ENCODE measurements at places on chromosomes 2 and 18. TPM values are rescaled to one million over a fixed set of nuclear protein-coding genes. Genes with fewer than 3 reads are reported as not detected.

- DNase-seq = no peak
- H3K27ac ChIP-seq = no peak overlapping the region
Measured at GRCh38 chr2:172806493-172806892, 70.8 kb downstream of the RAPGEF4 start.

- no peaks in the 10 kb centered on the region for H3K27me3 ChIP-seq
- no peaks in the 10 kb centered on the region for H3K36me3 ChIP-seq
- DNase-seq = no peak
Measured at GRCh38 chr2:181458871-181459270, 1.7 kb downstream of the ITGA4 start.

GRCh38 chr2:220191031-220191430, 563.6 kb downstream of the SLC4A3 start:
- DNase-seq = no peak
- no peak overlapping the region for H3K27ac ChIP-seq
- H3K4me1 ChIP-seq = no peaks in the 10 kb centered on the region
- H3K36me3 ChIP-seq = no peaks in the 10 kb centered on the region
- H3K27me3 ChIP-seq = no peaks in the 10 kb centered on the region
- no peak overlapping the region for H3K4me3 ChIP-seq

Gene AGBL5
- 23.7 TPM for total RNA-seq

GRCh38 chr2:102356381-102356712, 751 bp downstream of the IL18R1 start:
- H3K36me3 ChIP-seq = no peaks in the 10 kb centered on the region
- H3K27me3 ChIP-seq = no peaks in the 10 kb centered on the region
- peak overlapping the region; percentile 91 for H3K27ac ChIP-seq
- DNase-seq = no peak
- peaks cover 6% of the 10 kb centered on the region for H3K4me1 ChIP-seq
